Stimulated activated CD8-positive, alpha-beta memory T cell treated with anti-CD3 and anti-CD28 coated beads, Interleukin-7, amount 100 ng/mL, for 1 hour (primary cell): ENCODE measurements at places on chromosomes 11 and 22.

DNA sequence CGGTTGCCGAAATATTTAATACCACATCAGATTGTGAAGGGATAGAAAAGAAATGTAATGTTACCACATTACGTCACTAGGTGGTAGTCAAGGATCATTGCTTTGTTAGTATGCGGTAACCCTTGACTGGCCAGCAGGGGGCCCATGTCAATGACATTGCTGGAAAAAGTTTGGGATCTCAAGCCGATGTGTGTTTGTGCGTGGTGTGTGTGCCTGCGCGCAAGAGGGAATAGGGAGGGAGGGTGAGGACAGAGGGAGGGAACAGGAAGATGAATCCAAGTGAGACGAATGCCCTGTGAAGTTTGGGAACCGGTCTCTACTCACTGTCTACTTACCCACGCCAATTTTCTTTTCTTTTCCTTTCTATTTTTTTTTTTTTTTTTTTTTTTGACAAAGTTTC lies 10.7 kb upstream of the MRGPRX2 start:
- DNase-seq: peak; percentile 13

GRCh38 chr11:60977224-60977623 lies 5.7 kb downstream of the CD6 start:
- no peak for DNase-seq

- DNase-seq: no peak
Measured at GRCh38 chr11:128862908-128863660, 4.0 kb downstream of the KCNJ1 start.

DNA sequence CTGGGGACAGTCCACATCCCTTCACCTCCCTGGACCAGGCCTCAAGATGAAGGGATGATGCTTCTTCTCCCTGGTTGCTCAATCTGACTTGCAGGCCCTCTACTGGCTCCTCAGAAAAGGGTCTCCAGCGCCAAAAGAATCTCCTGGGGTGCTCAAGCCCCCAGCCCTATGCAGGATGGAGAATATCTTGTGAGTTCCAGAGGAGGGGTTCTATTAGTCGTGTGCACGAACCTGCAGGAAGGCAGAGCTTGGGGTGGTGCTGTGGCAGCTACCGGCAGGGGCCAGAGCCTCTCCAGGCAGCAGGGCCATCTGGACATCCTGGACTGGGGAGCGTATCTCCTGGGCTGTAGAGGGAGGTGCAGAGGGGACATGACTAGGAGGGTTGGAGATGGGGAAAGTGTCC lies 1339.5 kb downstream of the BRD1 start:
- no peak for DNase-seq

DNA sequence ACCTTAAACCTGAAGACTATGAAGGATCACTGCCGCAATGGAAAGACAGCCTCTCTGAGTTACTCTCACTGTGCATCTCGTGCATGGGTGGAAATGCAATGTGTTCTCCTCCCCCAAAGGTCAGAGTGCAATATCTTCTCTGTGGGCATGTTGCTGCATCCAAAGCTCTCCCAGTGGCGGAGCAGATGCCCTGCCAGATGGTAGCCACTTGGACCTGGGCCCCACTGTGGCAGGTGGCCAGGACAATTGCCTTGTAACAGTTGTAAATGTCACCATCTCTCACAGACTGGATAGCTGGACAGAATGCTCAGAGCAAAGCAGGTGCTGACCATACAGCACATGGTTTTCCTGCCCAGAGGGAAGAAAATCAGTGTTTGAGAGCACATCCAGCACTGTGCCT lies 542.0 kb downstream of the FAM181B start:
- DNase-seq: no peak

DNA sequence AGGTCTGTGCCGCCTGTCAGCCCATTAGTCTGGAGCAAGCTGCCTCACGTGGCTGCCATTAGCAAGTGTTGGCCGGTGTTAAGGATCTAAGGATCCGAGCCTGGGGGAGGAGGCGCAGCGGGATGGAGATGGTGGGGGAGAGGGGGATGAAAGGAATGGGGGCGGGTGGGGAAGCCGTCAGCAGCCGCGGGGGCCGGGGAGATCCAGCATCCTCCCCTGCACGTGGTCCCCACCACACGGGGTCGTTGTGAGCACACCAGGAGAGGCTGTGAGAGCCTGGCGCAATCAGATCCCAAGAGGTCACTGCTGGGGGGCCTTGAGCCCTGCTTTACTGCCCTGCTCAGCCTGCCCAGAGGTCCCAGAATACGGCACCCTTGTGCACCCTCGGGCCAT lies 7.3 kb downstream of the CABP7 start:
- no peak for DNase-seq

- no peak for DNase-seq
Measured at GRCh38 chr11:76880314-76880713, 19.6 kb downstream of the ACER3 start.

- no peak for DNase-seq
Measured at GRCh38 chr11:35911616-35912165, 32.2 kb upstream of the LDLRAD3 start.

GRCh38 chr22:37363261-37363992 lies 63.9 kb downstream of the ELFN2 start:
- no peak for DNase-seq

- no peak for DNase-seq
Measured at GRCh38 chr11:59259867-59260475, 47.2 kb upstream of the MPEG1 start.

- no peak for DNase-seq
Measured at GRCh38 chr11:100706179-100706578, 19.1 kb downstream of the ARHGAP42 start.

- no peak for DNase-seq
Measured at GRCh38 chr22:24236656-24237055, 8.2 kb downstream of the GGT5 start.

DNA sequence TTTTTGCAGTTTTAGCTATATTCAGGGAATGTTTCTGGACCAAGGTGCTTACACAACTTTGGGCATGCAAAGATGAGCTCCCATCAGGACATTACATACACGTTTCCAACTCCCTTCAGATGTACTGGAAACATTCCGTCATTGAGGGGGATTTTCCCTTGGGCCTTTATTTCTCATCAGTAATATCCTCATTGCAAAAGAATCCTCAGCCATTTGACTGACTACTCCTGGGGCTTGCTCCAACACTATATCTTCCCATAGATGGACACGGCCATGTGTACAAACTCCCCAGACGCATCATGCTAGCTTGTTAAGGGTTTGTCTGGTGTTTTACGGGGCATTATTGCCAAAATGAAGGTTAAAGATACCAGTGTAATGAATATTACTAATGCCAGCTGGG lies 59.3 kb upstream of the NUP160 start:
- DNase-seq: no peak

- DNase-seq: no peak
Measured at GRCh38 chr11:31120428-31120827, 249.1 kb downstream of the DCDC1 start.

DNA sequence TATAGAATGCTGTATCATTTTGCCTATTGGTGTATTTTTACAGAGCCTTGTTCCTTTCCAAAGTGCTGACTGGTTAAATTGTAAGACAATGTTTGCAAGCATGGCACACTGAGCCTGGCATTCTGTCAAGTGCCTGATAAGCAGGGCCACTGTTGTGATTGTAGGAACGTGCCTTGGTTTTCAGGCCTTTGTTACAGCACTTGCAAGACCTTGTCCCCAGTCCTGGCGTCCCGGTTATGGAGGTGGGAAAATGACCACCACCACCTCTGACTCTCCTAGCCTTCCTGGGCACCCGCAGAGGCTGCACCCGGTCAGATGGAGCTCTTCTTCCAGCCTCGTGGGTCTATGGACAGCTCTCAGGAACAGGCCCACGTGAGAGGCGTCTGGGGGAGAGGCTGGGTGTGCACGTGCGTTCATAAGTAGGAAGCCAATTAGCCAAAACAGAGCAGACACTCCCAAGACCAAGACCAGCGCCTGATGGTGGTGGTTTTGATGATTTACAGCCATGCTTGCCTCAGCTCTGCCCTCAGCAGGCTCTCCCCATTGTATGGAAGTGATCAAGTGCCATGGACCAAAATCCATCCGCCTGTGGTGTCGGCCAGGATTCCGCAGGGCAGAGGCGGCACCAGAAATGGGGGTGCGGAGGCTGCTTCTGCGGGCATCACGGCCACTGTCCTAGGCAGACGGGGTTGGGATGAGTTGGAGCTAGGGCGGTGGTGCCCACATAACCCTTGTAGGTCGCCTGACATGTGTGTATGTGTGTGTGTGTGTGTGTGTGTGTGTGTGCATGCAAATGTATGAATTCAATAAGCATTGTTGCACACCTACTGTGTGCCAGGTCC lies 89.8 kb downstream of the RTL6 start:
- DNase-seq: no peak

DNA sequence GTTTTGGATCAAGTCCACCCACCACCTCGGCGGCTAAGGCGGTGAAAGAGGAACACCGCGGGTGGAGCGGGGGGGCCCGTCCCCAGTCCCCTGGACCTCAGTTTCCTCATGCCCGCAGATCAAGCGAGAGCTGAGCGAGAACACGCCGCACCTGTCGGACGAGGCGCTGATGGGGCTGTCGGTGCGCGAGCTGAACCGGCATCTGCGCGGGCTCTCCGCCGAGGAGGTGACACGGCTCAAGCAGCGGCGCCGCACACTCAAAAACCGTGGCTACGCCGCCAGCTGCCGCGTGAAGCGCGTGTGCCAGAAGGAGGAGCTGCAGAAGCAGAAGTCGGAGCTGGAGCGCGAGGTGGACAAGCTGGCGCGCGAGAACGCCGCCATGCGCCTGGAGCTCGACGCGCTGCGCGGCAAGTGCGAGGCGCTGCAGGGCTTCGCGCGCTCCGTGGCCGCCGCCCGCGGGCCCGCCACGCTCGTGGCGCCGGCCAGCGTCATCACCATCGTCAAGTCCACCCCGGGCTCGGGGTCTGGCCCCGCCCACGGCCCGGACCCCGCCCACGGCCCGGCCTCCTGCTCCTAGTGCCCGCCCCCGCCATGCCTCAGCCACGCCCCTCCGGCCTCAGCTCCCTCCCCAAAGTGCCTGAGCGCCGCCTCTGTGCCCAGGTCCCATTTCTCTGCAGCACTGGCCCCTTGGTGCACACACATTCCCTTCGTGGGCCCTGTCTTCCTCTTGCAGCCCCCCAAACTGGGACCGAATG lies 12.7 kb downstream of the MAFF start:
- peak; percentile 47 for DNase-seq

DNA sequence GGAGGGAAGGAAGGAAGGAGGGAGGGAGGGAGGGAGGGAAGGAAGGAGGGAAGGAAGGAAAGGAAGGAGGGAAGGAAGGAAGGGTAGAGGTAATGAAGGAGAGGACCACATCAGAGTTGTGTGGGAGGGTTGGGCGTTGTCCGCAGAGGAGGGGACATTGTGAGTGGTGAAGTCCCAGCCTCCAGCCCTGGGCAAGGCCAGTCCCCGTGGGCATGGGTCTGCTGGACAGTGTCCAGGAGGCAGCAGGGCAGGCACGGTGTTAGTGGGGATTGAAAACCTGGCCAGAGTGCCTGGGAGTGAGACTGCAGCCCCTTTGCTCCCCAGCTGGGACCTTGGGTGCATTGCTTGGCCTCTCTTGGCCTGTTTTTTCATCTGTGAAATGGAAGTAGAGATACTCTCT lies 1462.3 kb downstream of the BRD1 start:
- DNase-seq: no peak

- DNase-seq: no peak
Measured at GRCh38 chr11:57430952-57431351, 4.0 kb upstream of the SLC43A3 start.

DNA sequence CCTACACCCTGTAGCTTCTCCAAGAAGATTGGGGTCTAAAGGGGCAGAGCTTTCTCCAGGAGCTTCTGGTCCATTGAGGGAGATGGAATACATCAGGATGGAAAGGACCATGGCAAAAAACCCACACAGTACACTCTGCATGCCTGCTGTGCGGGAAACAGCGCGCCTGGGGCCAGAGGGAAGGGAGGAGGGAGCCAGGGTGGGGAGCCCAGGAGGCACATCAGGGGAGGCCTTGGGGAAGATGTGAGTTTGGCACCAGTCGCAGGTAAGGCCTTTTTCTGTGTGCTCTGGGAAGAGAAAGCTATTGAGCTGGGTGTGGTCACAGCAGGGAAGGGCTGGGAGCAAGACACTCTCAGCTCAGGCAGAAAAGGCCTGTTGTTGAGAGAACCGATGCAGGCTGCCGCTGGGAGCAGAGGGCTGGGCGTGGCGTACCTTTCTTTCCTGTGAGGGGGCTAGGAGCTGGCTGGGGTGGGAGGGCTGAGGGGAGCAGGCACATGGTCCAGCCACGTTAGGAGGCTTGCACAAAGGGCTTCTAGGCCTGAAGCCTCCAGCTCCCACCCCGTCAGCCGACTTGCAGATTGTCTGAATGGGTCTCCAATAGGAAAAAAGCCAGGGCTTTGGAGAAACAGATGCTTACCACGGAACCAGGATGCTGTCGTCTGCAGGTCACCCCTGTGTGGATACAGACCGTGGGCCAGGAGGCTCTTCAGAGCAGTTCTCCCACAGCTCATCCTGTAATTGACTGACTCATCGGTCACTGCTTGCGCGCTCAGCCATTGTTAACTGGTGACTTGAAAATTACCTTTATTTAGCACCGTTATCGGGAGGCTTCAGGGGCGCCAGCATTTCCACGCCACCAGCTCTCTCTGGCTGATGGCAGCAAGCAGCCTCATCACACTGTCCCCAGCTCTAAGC lies 237.3 kb downstream of the ST3GAL4 start:
- no peak for DNase-seq

DNA sequence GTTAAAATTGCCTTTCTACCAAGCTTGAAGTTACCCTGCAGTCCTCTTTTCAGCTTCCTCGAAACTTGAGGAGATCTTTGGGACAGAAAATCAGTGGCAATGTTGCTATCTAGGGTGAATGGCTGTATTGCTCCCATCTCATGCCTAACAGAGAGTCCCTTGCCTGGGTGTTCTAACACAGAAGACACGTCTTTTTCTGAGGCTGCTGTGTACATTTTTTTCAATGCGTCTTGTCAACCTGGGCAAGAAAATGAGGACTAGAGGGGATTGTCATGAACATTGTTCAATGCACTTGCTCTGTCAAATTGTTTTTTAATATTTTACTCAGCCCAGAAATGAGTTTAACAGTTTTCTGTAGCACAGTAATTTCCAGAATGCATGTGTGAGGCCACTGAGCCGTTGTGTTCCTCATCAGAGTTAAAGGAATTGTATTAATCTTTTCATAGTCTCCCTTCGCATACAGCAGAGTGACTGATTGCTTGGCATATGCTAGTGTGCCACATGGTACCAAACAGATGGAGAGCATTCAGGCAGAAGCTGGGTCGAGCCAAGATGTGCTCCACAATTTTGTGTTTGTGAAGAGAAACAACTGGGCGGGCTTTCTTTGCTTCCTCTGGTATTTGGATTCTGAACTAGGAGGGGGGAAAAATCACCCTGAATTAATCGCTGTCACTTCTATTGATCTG lies 86.0 kb downstream of the CASP12 start:
- DNase-seq: no peak

- no peak for DNase-seq
Measured at GRCh38 chr11:78371221-78371891, 46.3 kb downstream of the GAB2 start.

- no peak for DNase-seq
Measured at GRCh38 chr11:73792584-73792983, 4.9 kb downstream of the MRPL48 start.

- no peak for DNase-seq
Measured at GRCh38 chr22:33757041-33757801, 163.1 kb downstream of the LARGE1 start.

GRCh38 chr22:18091916-18092526 lies 14.2 kb downstream of the PEX26 start:
- no peak for DNase-seq
